ENCODE measurements at places on chromosomes 13 and 19.

DNA sequence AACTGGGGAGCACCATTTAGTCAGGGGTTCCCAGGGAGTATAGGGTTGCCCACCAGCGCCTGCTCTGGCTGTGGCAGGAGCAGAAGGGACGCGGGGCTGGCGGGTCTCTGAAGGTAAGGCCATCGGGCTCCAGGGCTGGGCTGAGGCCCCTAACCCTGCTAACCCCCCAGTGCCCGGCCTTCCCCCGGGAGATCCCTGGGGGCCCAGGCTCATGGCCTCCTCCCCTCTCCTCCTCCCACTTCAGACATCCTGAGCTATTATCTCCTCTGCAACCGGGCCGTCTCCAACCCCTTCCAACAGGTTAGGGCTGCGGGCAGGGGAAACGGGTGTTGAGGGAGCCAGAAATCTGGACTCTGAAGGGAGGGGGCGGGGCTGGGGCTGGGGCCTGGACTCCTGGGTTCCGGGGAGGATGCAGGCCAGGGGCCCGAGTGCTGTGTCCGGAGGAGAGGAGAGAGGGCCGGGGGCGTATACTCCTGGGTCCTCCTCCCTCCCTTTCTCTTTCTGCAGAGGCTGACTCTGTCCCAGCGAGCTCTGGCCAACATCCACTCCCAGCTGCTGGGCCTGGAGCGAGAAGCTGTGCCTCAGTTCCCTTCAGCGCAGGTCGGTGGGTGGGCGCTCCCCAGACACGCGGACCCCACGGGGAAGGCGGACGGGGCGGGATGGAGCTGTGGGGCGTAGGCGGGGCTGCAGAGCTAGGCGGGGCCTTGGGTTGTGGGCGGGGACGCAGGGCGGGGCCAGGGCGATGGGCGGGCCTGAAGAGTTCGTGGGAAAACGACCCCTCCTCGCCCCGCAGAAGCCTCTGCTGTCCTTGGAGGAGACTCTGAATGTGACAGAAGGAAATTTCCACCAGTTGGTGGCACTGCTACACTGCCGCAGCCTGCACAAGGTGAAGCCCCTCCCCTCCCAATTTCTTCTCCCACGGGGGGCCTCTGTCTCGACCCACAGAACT, 15.3 kb downstream of the TTYH1 start:
- peak; percentile 43 for DNase-seq

GRCh38 chr19:52034051-52034728, 6.0 kb upstream of the ZNF614 start:
- DNase-seq: no peak

DNA sequence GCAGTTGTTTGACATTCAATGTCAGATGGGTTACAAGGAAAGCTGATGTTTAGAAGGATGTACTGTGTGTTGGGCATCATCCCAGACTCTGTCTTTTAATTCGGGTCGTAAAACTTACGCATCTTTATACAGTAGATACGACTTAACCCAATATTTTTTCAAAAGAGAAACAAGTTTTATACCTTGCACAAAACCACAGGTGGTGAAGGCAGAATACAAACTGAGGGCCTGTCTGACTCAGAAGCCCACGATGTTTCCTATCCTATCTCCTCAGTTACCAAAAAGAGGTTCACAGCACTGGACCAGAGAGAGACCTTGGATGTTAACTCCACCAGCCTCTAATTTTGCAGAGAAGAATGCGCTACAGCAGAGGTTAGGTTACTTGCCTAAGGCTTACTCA, 477.0 kb downstream of the FOXO1 start:
- DNase-seq: no peak

DNA sequence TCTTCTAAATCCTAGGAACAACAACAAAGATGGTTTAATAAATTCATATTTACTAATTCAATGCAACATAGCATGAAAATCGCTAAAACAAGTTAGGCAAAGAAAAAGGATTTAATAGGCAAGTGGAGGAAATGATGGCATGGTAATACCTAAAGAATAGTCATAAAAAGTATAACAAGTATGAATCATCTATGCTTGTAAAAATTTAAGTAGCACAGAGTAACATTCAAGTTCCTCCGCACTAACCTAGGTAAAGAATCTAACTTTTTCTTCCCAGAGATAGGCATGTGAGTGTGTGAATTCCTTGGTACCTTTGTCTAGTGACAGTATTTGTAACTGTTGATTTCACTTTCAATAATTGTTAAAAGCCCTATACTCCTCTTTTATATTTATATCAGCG, 42.6 kb downstream of the RCBTB2 start:
- no peak for DNase-seq

- DNase-seq: no peak
Measured at GRCh38 chr13:96803456-96804100, 190.7 kb downstream of the OXGR1 start.

GRCh38 chr13:27791146-27791900, 960 bp upstream of the GSX1 start:
- DNase-seq: peak; percentile 51

DNA sequence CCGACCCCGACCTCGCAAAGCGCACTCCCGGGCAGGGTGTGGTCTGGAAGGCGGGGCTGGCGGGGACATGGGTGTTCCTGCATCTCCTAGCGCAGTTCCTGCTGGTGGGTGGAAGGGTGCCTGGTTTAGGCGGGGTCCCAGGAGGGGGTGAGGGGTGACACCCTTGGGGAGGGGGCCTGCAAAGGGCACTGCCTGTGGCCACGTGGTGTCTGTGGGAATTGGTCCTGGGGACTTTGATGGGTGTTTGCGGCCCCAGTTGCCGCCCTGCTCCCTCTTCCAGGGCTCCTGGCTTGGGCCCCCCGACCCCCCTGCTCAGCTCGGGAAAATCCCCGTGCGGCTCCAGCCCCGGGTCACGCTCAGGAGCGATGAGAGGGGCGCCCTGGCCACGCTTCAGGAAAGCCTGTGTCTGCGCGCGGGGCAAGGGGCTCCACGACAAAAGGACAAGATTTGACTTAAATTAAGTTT, 19.1 kb downstream of the WTIP start:
- DNase-seq: no peak

GRCh38 chr19:8561075-8561764, 16.0 kb downstream of the MYO1F start:
- no peak for DNase-seq

DNA sequence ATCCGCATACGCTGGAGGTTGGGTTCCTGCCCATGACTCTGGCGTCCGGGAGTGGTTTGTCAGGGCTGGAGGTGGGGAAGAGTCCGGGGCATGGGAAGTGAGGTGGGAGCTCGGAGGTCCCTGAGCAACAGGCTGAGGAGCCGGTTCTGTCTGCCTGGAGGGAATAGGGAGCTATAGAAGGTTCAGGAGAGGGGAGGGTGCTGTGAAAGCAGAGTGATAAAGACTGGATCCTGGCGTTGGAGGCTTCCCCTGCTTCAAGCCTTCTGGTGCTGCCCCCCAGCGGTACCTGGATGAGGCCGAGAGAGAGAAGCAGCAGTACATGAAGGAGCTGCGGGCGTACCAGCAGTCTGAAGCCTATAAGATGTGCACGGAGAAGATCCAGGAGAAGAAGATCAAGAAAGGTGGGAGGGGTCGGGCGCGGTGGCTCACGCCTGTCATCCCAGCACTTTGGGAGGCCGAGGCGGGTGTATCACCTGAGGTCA, 2.6 kb downstream of the HMG20B start:
- no peak for DNase-seq

DNA sequence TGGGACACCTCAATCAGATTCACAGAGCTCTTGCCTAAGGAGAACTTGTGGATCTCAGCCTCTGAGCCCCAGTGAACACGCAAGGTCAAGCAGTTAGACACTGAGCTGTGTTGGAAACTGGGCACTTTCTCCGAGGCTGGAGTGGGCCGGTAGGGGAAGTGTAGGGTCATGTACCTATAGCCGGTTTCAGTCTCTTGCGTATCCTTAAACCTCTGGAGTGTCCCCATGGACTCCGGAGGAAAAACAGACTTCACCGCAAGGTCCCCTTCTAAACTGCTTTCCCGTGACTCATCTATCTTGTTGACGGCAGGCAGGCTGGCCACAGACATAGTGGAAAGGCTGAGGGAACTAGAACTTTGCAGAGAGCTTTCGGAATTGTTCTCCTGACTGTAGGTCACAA, 11.3 kb downstream of the IQCN start:
- DNase-seq: no peak

- DNase-seq: no peak
Measured at GRCh38 chr13:73653688-73654087, 480.5 kb downstream of the KLF12 start.
